ENCODE measurements at places on chromosomes 12 and 14.

DNA sequence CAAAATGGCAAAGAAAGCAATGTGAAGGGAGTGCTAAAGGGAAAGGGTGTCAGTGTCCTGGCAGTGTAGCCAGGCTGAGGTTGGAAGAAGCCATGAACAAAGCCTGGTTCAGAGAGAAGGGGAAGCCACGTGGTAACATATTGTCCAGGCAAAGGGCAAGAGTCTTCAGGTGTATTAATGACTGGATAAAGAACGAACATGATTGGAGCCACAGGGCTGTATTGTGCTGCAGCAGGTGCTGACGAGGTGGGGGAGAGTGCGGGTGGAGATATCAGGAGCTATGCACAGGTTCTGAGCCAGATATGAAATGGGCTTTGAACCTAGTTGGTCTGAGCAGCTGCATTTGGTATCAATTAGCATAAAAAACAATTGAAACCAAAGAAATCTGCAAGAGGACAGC is 18.6 kb upstream of the EMP1 start:
- no peak for DNase-seq

- DNase-seq, result no peak
Observed at GRCh38 chr12:89663577-89664357, 44.9 kb downstream of the ATP2B1 start.

GRCh38 chr12:31324116-31324844 is 1.7 kb downstream of the SINHCAF start:
- no peak for DNase-seq

DNA sequence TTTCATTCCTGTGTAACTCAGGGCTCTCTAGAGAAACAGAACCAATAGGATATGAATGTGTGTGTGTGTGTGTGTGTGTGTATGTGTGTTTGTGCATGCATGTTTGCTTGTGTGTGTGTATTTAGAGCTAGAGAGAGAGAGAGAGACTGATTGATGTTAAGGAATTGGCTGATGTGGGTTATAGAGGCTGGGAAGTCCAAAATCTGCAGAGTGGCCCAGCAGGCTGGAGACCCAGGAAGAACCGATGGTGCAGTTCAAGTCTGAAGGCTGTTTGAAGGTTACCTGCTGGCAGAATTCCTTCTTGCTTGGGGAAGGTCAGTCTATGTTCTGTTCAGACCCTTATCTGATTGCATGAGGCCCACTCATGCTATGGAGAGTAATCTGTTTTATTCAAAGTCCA is 64.7 kb downstream of the ADCK1 start:
- no peak for DNase-seq
